NCI-H2029 (cell line): ENCODE measurements at places on chromosomes 3 and 15.
A peak's percentile ranks its signal among the peaks of the same experiment; 100 is the strongest.

GRCh38 chr3:4748701-4749378, 230.4 kb upstream of the BHLHE40 start:
- no peak for DNase-seq

GRCh38 chr3:150376001-150376848, 31.9 kb upstream of the TSC22D2 start:
- DNase-seq = peak; percentile 37

DNA sequence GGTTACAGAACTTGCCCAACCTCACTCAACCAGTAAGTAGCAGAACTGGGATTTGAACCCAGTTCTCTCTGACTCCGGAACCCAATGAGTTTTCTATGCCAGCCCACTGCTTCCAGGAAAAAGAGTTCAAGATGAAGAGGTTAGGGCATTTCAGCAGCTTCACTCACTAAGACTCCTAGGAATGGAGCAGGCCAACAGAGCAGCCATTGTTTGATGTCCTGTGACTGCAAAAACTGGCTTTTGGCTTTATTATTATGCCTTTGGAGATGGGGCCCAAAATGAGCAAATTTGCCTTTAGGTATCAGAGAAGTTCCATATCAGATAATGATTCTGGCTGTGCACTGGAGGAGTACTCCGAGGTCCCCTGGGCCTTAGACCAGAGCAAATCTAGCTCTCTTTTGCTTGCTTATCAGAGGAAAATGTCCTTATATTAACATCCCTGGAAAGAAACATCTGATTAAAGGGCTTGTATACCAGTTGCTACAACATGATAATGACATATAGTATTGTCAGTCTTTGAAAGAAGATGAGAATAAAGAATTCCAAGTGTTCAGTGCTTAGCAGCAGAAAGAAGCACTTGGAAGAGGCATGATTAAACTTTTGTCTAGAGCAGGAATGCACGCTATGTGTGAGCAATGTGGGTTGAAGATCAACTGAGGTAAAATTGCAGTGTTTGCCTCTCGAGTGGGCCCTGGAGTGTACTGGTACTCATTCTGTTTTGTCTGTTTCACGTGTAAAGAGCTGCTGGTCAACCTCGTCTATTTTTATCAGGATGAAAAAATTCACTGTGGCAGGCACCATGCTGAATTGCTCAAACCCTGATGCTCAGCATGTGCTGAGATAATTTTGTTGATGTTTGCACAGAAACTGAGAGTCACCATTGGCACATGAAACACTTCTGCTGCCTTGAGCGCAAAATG, 21.8 kb upstream of the KLHL24 start:
- DNase-seq = no peak

DNA sequence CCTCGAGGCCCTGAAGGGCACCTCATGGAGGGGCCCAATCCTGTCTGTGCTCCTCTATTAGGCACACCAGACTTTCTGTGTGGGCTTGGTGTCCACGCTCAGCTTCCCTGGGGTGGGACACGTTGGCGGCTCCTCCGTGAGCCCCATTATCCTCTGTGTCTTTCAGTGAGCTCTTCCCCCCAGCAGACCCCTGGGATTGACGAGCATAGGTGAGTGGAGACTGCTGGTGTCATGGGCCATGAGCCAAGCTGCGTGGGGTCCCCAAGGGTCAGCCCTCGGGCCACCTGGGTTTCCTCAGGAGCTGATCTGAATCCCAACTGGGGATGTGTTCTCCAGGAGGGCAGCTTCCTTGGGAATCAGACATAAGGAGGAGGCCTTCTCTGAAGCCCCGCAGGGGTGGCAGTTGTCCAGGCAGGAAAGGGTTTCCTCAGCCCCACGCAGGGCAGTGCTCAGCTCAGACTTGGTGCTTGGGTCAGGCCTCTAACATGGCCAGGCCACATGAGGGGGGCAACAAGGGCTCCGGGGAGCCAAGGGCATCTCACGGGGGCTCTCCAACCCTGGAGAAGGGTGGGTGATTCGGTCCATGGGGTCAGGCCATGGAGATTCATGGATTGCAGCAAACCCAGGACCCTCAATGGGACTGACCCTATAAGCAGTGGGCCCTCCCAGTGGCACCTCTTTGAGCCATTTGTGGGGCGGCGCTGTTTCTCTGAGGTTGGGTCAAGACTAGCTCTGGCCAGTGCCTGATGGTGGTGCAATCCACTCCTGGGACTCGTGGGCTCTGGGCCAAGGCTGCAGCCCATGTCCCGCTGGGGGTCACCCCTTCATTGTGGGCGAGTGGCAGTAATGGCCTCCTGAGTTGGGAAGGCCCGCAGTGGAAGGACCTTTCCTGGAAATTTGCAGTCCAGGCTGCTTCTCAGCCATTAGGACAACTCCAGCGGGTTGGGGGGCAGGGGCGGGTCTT, 222.5 kb downstream of the SNRPN start:
- no peak for DNase-seq

DNA sequence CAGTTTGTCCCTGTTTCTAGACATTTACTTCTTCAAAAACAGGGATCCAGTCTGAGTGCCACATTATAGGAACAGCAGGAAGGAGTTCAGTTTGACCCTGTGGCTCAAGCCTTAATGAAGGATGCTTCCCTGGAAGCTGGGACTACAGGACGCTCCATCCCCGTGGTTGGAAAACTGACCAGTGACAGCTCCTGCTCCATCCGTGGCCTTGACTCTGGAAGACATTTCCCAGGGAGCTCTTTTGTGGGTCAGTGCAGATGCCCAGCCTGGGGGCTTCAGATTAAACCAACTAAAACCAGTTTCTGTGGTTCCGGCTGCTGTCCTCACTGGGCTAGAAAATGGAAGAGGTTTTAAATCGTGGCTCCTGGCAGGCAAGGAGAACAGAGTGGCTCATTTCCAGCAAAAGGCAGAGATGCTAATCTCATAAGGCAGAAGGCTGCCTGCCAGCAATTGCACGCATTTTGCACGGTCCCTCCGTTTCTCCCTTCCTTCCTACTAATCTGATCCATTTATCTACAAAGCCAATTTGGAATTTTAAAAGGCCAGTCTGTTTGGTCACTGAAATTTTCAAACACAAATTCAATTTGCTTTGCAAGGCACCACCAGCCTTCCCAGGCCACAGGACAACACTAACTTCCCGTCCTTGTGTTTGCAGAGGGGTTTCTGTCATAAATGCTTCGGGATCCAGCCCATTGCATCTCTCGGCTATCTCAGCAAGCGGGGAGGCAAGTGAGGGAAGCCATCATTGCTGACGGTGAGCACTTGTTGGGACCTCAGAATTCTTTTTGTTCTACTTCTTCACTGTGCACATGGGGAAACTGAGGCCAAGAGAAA, 6.2 kb upstream of the SSUH2 start:
- no peak for DNase-seq

GRCh38 chr15:58923696-58924300, 9.7 kb downstream of the SLTM start:
- no peak for DNase-seq

- DNase-seq = no peak
These were observed 136.0 kb upstream of the UBE2E2 start for GRCh38 chr3:23067116-23067515.

- no peak for DNase-seq
These were observed 901.1 kb downstream of the TBL1XR1 start for GRCh38 chr3:176296066-176296597.

GRCh38 chr3:171199473-171199829, 172.9 kb upstream of the SLC2A2 start:
- DNase-seq = no peak

DNA sequence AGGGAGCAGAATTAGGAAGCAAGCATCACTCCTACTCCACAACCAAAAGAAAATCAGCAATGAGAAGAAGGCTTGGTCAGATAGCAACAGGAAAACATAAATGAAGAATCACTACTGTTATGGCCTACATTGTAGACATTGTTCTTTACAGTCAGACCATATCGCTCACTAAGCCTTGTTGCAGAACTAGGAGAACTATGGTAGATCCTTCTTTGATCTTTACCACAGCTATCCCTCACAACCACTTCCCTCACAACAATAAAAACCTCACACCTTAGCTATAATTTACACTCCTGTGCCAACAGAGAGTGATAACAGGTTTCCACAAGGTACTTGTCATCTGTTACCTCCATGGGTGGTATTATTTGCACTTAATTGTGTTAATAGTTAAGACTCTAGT, 126.6 kb downstream of the WDR76 start:
- no peak for DNase-seq

DNA sequence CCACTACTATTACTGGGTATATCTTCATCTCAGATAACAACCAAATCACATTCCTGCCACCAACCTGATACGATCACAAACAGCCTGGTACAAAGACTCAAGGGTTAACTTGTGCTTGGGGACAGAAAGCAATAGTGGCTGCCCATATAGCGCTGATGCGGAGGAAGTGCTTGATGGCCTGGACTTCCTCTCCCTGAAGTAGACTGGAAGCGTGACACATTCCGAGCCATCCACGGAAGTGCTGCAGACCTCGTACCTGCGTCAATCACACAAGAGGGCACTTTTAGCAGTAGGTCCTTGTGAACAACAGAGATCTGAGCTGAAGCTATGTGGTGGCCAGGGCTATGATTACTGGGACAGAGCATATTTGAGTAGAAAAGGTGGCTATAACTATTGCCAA, 17.3 kb upstream of the C3orf62 start:
- DNase-seq = no peak

GRCh38 chr3:171963546-171963945, 75.8 kb upstream of the FNDC3B start:
- no peak for DNase-seq

DNA sequence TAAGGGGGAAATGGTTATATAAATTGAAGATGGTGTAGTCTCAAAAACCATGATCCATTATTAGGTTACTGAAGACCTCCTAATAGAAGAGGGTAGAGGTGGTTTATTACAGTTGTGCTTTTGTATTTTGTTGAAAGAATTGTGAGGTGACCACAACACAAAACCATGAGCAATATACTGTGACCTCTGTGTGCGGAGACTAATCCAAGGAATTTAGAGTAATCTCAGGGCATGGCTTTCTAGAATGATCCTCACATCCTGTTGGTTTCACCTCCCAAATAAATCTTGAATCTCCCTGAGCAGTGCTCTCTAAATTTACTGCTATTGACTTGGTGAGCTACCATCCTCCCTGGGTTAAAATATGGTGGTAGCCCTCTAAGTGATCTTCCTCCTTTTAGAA, 52.3 kb downstream of the PTPRG start:
- DNase-seq = no peak

DNA sequence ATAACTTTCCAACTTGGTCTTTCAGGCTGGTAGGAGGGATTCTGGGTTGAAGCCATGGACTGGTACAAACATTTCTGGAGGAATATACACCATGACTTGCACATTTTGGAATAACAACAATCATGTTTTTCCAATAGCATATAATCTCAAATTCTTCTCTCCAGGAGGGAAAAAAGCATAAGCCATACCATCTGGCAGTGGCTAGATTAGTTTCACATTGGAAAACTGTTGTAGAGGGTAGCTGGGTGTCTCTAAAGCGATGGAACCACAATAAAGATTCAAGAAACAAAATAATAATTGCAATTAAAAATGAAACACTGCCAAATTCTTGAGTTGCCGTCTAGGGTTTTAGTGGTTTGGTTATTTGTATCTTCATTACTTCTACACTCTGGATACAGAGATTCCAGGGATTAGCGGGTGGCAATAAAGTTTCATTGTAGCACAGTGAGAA, 278.5 kb upstream of the RASGRP1 start:
- DNase-seq = no peak

- DNase-seq = no peak
These were observed 1.2 kb upstream of the SPICE1 start for GRCh38 chr3:113516115-113516505.

GRCh38 chr3:131847966-131848510, 186.8 kb downstream of the CPNE4 start:
- DNase-seq = no peak

- no peak for DNase-seq
These were observed 27.8 kb upstream of the IGF2BP2 start for GRCh38 chr3:185852635-185853034.

DNA sequence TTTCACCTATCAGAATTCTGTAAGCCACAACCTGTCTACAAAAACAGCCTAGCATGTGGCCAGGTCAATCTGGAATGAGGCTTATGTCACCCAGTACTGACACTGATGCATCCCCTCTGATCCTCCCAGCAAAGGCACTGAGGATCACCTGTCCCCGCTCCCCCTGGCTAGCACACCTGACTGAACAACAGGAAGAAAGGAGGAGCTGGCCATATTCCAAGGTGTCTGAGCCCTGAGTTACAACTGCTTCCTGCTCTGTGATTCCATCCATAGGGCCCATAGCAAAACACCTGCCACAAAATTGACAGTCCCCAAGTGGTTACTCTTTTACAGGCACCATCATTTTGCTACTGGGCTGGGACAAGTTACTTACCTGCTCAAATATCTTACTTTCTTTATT, 555.5 kb upstream of the CFAP20DC start:
- peak; percentile 73 for DNase-seq

DNA sequence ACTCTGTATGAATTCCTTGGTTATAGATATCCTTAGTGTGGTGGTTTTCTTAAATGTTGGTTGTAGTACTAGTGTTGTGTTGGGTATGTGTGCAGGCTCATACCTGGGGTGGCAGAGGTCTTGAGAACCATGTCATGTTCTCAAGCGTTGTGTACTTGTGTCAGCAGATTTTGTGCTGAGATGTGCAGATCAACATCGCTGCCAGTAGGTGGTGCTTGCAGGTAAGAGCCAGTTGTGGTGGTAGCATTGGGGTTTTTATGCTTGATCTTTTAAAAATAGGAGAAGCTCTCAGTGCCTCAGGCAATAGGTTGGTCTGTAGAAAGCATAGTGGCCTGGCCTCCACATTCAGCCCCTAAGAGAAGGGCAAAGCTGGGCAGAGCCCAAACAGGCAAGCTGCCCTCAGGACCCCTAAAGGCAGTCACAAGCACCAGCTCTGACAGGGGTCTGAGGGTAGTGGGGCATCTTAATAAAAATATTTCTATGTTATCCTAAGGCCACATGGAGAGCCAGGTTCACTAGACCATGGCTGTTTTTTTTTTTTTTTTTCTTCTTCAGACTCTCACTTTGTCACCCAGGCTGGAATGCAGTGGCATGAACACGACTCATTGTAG, 164.0 kb downstream of the IL20RB start:
- DNase-seq = peak; percentile 4

DNA sequence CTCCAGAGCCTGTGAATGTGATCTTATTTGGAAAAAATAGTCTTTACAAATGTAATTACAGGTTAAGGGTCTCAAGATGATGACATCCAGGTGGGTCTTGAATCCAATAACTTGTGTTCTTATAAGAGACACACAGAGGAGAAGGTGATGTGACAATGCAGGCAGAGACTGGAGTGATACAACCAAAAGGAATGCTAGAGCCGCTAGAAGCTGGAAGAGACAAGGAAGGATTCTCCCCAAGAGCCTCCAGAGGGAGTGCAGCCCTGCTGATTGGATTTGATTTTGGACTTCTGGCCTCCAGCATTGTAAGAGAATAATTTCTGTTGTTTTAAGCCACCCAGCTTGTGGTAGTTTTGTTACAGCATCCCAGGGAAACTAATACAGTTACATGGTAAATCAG, 9.7 kb downstream of the MYH15 start:
- DNase-seq = no peak

GRCh38 chr15:71296315-71296679, 181.0 kb downstream of the THSD4 start:
- no peak for DNase-seq
